C1 segment of cervical spinal cord (tissue), 14 donors: ENCODE measurements at places on chromosomes 13 and 19.

GRCh38 chr19:48644839-48645619, 958 bp downstream of the CA11 start:
- DNase-seq, result peak; percentile 49

GRCh38 chr19:12984683-12985048, 10.6 kb upstream of the NFIX start:
- DNase-seq, result no peak

- no peak for DNase-seq
These were observed 181.3 kb downstream of the KDM4B start for GRCh38 chr19:5149932-5150901.

- DNase-seq, result peak; percentile 32
These were observed 3.7 kb upstream of the ZNRF4 start for GRCh38 chr19:5451494-5451893.

- DNase-seq, result no peak
These were observed 20.3 kb downstream of the ZNF433 start for GRCh38 chr19:12015015-12015752.

DNA sequence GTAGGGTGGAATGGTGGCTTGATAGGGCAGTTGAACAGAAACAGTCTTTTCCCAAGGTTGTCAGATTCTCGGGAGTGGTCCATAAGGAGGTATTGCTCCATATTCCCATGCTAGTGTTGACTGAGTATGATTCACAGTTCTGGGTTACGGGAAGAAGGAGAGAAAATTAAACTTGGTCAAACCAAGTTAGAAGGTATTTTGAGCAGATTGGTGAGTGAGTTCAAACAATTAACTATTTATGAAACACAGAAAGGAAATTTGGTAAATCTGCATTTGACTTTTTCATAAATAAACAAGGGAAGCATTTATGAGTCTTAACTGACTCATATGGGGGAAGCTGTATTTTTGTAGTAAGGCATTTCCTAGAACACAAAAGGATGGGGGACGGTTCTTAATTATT, 2419.4 kb downstream of the PCDH9 start:
- DNase-seq, result no peak

- DNase-seq, result no peak
These were observed at the start of gene LRRC8E for GRCh38 chr19:7888145-7888825. Gene LRRC8E, plus strand, starts transcription at chr19:7888510. Its CDS starts 7,094 bp downstream, at chr19:7895604.

DNA sequence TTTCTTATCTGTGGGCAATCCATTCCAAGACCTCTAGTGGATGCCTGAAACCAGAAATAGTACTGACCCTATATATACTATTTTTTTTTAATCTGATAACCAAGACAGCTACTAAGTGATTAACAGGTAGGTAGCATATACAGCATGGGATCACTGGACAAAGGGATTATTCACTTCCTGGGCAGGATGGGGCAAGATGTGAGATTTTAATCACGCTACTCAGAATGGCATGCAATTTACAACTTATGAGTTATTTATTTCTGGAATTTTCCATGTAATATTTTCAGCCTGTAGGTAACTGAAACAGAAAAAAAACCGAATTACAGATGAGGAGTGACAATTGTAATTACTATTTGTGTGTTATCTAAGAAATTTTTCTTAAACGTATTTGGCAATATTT, 41.2 kb downstream of the ZIC2 start:
- no peak for DNase-seq

DNA sequence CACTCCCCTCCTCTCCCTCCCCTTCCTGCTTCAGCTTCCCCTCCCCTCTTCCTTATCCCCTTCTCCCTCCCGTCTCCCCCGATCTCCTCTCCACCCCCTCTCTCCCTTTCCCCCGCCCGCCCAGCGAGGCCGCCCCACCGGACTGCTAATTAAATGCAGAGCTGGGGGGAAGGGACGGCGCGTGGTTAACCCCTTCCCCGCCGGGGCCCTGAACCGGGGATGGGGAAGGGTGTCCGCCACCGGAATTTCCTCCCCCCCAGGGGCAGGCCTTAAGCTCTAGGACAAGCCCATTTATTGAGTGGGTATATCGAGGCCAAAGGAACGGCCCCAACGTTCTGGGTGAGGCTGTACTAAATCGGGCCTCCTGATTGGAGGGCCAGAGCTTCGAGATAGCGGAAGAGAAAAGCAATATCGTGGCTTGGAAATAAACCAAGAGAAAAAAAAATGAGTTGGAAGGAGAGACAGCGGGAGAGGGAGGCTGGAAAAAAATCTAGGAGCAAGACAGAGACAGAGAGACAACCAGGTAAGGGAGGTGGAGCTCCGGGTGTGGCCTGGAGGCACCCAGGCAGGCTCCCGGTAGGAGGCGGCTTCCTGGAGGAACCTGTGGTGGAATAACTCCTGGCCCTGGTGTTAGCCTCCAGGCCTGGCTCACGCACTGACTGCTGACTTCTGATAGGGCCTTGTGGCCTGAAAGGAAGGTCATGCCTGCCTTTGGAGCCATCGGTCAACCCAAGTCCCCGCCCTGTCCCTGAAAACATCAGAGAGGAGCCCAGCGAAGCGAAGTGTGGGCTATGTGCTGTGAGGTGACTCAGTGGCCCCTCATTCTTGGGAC, 11.6 kb upstream of the JUND start:
- peak; percentile 48 for DNase-seq

GRCh38 chr13:50174630-50175029, 159.4 kb downstream of the KCNRG start:
- no peak for DNase-seq

DNA sequence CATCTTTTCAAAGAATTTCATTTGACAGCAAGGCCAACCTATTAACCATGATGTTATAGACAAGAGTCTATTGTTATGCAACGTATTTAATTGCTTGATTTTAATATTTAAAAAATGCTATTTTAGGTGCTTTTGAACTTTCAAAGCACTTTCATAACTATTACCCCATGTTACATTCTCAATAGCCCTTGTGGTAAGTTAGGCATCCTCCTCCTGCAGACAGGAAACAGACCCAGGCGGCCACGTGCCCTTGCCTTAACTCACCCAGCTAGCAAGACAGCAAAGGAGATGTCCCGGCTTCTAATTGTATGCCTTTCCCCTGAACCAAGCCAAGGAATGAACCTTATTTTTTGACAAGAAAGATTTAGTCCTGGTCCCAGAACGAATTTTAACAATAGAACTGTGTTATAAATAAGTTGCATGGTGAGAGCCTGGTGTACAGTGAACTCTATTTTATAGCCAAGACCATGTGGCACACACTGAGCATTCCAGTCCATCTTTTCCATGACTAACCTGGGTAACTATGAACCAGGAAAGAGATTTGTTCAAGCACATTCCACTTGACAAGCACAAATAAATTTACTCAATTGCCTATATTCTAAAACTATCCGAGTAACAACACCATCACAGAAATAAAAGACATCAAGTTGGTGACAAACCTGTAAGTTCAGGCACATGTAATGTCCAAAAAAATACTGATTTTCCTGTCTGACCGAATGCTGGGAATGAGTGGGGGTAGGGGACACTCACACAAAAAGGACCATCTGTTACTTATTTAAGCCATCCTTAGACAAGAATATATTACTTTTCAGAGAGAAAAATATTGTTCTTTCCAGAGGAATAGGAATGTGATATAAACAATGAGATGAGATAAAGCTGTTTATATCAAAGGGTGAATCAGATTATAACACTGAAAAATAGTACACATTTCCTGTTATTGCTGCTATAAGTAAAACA, 163.0 kb downstream of the EFNB2 start:
- no peak for DNase-seq

DNA sequence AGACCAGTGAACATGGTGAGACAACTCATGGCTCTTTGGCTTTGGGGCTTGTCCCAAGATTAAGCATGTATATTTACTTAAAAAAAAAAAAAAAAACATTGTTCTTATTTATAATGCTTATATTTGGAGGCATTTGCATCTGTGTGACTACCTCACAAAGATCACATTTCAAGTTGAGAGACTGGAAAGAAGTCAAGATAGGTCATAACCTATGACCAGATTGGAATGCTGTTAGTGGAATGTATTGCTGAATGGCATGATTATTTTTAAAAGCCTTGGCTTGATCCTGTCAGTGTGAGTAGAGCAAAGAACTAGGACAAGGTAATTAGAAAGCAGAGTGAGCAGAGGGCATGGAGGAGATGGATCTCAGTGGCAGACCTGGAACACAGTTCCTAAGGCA, 214.6 kb downstream of the OXGR1 start:
- no peak for DNase-seq

DNA sequence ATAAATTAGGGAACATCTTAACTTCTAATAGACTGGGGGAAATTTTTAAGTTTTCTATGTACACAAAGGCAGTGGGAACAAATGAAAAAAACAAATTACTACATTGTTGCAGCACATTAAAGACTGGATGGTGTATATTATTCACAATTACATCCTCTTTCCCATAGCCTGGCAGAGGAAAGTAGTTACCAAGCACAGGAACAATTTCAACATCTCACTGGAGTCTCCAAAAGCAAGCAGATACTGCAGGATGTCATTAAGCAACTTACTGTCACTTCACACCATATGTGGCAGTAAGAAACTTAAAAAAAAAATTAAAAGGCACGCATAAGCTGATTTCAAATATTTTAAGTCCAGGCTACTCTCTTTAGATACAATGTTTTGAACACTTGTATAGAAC, 6.4 kb upstream of the EFNB2 start:
- DNase-seq, result no peak

DNA sequence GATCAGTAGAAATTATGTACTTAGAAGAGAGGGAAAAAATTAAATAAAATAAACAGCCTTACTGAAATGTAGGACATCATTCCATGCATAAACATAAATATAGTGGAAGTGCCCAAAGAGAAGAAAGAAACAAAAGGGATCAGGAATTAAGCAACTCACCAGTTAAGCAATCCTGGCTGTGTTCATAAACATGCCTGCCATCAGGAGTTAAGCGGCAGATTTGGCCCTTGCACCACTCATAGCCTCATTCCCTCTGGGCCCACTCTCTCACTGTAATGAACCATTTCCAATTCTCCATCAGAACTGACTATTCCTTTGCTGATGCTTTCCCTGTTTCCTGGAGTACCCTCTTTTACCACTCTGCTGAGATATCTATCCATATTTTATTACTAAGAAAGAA, 281.4 kb downstream of the LHFPL6 start:
- no peak for DNase-seq

- DNase-seq, result no peak
These were observed 2.5 kb downstream of the NPAS1 start for GRCh38 chr19:47022140-47022536.

- DNase-seq, result no peak
These were observed 659.9 kb downstream of the UQCRFS1 start for GRCh38 chr19:28553005-28553404.

GRCh38 chr19:5561559-5561958, 6.2 kb downstream of the TINCR start:
- DNase-seq, result no peak

DNA sequence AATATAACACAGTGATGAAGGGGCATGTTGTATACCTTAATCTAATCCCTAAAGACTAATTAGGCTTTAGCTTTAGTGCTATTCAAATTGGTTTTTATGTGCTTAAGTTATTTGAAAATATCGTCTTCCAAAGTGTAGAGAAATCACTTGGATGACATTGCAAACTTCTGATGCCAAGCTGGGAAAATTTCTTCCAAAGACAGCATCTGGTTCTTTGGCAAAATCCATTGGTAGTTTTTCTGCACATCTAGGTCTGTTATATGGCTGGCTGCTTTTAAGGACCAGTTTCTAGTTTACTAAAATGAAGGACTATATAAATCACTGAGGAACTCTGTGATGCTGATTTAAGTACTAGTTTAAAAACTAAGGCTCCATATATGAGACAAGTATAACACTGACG, 2362.3 kb downstream of the PCDH9 start:
- no peak for DNase-seq

DNA sequence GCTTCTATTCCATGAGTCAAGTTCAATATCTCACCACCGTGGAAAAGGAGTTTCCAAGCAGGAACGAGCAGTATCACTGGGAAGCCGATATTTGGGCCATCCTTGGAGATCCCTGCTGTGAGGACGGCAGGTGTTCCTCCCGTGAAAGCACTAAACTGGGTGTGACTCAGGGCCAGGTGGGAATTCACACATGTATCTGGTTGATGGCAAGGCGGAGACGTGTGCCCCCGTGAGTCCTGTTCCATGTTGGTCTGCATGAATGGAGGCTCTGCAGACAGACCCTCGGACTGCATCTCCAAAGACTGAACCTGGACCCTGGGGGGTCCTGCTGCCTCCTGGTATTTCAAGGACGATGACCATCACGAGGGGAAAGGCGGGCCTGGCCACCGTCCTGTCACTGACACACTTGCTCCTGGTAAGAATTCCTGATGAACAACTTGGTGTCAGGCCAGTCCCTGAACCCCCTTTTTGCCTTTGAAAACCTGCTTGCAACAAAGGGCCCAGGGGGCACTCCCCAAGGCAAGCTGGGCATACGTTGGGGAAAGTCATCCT, 22.8 kb upstream of the GAS6 start:
- DNase-seq, result no peak

DNA sequence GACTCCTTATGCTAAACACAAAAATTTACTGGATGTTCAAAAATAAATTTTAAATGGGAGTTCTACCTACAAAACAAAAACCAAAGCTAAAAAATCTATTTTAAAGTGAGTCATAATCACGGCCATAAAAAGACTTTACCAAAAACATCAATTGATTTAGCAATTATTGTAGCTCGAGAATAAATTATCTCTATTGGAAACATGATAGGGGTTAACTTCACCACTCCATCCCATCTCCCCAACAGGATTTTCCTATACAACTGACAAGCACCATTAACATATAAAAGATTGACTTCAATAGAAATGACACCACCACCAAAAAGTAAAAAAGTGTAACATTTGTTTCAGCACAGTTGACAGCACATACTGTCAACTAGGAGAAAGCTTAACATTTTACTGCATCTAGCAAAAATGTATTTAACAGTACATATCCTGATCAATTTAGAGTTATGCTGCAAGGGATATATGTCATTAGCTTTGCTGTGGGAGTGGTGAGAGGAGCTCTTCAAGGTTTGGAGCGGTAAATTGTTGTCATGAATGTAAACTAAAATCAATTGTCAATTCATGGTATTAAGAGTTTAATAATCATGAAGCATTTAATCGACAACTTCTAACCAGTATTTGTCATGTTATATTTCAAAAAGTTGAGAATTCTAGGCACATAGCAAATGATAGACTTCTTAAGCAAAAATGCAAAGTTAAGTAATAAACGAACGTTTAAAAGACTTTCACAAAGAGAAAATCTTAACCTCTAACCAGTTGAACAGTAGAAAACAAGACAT, 3.8 kb downstream of the UBL3 start:
- DNase-seq, result no peak
